Lung (tissue), 17 donors: ENCODE measurements at places on chromosomes 6 and 20. TPM values are rescaled to one million over a fixed set of nuclear protein-coding genes. Genes with fewer than 3 reads are reported as not detected.
A peak's percentile ranks its signal among the peaks of the same experiment; 100 is the strongest.

DNA sequence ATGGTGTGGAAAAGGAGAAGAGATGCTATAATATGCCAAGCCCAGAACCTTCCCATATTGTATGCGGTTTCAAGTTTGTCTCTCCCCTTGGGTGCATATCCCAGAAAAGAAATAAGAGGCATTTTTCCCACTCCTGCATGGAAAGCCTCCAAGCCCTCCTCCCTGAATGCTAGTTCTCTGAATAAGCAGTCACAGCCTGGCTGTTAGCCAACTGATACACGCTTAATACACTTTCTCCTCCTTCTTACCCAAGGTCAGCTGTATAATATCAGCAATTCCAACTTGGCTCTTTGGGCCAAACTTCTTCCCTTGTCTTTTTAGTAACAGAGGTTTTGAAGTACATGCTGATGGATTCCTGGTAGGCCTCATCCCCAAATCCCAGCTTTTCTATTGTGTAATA is 440.1 kb downstream of the EPHA7 start:
- no peak overlapping the region for H3K4me3 ChIP-seq
- H3K27me3 ChIP-seq, result no peaks in the 10 kb centered on the region
- DNase-seq, result peak; percentile 29
- no peak overlapping the region for H3K27ac ChIP-seq
- no peaks in the 10 kb centered on the region for H3K36me3 ChIP-seq

DNA sequence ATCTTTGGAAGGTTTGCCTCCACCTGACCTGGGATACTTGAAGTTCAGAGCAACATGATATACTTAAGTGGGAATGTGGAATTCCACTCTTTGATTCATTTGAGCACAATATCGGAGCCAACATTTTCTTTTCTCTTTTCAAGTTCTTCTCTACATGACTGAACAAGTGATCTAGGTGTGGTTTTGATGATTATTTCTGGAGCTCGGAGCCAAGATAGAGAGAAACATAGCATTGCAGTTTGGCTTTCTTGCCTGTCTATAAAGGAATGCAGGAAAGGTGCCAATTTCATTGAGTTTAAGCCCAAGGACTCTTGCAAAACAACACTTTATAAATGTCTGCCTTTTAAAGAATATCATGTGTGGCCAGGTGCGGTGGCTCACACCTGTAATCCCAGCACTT is 124.2 kb upstream of the FAM83B start:
- H3K27me3 ChIP-seq, result no peaks in the 10 kb centered on the region
- H3K4me1 ChIP-seq, result no peaks in the 10 kb centered on the region
- H3K4me3 ChIP-seq, result no peak overlapping the region
- no peak for DNase-seq

- no peaks in the 10 kb centered on the region for H3K27me3 ChIP-seq
- DNase-seq, result no peak
- H3K4me3 ChIP-seq, result no peak overlapping the region
Measured at GRCh38 chr6:84979541-84979940, 215.1 kb upstream of the TBX18 start.

The ADGRG6 gene
- 18.4 TPM for total RNA-seq

DNA sequence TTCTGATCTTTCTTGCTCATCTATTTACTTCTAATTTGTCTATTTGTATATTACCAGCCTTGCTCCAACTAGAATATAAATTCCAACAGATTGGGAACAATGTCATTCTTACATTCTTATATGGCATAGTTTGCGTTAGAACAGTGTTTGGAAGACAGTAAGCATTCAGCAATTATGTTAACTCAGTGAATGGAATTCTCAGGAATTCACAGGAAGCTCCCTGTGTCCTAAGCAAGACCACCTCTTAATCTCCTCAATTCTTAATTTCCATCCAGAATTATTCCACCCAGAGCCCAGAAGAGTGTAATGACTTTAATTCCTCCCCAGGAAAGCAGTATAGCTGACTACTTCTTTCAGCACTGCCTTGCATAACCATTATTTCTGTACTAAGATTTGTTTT is 18.2 kb upstream of the HS3ST5 start:
- H3K27me3 ChIP-seq, result no peaks in the 10 kb centered on the region
- no peak for DNase-seq
- H3K4me1 ChIP-seq, result no peaks in the 10 kb centered on the region
- H3K27ac ChIP-seq, result no peak overlapping the region
- no peak overlapping the region for H3K4me3 ChIP-seq

- no peak overlapping the region for H3K27ac ChIP-seq
- H3K36me3 ChIP-seq, result no peaks in the 10 kb centered on the region
- H3K27me3 ChIP-seq, result no peaks in the 10 kb centered on the region
- no peak overlapping the region for H3K4me3 ChIP-seq
Measured at GRCh38 chr6:120876424-120876823, 457.9 kb downstream of the TBC1D32 start.

DNA sequence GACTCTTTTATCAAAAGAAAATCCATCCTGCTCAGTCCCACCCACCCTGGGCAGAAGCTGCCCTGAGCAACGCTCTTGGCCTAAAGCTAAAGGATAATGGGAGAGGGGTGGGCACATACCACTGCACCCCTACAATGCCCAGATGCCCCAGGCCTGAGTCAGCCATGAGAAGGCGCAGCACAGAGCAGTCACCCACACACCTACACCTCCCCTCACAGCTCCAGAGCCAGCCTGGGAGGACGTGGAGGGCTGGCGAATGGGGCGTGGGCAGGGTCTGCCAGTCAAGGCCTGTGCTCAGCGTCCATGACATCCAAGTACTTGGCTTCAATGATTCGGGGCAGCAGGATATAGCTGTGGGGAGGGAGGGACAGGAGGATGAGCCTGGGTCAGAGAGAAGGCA is 11.5 kb downstream of the SLC4A11 start:
- no peak for DNase-seq
- H3K4me1 ChIP-seq, result no peaks in the 10 kb centered on the region
- H3K4me3 ChIP-seq, result no peak overlapping the region
- no peak overlapping the region for H3K27ac ChIP-seq

DNA sequence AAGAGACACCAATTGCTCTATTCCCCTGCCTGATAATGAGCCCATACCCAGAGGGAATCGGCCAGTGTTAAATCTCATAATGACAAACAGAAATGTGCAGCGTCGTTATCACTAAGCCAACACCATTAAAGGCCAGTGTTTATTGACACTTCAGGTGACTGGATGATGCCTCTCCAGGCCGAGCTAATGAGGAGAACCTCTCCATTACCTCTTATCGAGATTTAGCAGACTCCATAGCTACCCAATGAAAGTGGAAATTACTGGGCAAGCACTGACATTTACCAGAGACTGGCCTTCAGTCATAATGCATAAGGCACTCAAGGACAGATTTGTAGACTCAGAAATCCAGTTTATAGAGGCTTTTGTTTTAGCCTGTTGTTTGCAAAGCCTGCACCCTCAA is 669.5 kb downstream of the MAFB start:
- no peak overlapping the region for H3K4me3 ChIP-seq
- H3K27ac ChIP-seq, result no peak overlapping the region
- no peak for DNase-seq

The BPIFB4 gene
- not detected for total RNA-seq

- DNase-seq, result no peak
- H3K36me3 ChIP-seq, result no peaks in the 10 kb centered on the region
- no peak overlapping the region for H3K27ac ChIP-seq
Measured at GRCh38 chr6:79231101-79231500, 3.4 kb downstream of the HMGN3 start.

DNA sequence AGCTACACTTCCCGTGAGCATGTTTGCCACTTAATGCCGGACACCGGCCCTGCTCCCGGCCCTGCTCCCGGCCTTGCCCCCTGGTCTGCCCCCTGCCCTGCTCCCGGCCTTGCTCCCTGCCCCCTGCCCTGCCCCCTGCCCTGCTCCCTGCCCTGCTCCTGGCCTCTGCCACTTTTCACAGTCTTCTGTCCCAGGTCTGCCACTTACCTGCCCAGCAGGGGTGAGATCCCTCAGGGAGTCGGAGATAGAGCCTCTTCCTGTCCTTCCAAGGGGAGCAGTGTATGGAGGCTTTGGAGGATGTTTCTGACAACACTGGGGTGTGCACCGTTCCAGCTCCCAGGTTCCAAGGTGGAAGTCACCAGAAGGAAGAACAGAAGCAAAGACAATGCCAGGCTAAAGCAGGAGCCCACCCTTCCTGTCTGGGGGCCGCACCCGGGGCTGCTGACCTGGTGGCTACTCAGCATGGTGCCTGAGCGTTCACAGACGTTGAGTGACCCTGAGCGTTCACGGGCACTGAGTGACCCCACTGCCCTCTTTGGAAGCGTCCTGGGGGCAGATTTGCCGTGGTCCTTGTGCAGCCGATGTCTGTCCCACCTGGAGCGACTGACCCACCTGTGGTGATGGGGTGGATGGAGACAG is 199.8 kb downstream of the DLL1 start:
- H3K36me3 ChIP-seq, result no peaks in the 10 kb centered on the region
- H3K27ac ChIP-seq, result no peak overlapping the region
- DNase-seq, result no peak
- no peaks in the 10 kb centered on the region for H3K27me3 ChIP-seq
- no peaks in the 10 kb centered on the region for H3K4me1 ChIP-seq

The TRIM10 gene
- 0.06 TPM for total RNA-seq

The SIRPB1 gene
- 1.2 TPM for total RNA-seq

The IDH3B gene
- 67.9 TPM for total RNA-seq

The LZTS3 gene
- 13.9 TPM for total RNA-seq

The C6orf15 gene
- total RNA-seq, result not detected

GRCh38 chr6:131733376-131734016 is 22.7 kb upstream of the CTAGE9 start:
- no peaks in the 10 kb centered on the region for H3K27me3 ChIP-seq
- H3K4me1 ChIP-seq, result no peaks in the 10 kb centered on the region
- H3K4me3 ChIP-seq, result no peak overlapping the region
- DNase-seq, result no peak
- H3K27ac ChIP-seq, result no peak overlapping the region

DNA sequence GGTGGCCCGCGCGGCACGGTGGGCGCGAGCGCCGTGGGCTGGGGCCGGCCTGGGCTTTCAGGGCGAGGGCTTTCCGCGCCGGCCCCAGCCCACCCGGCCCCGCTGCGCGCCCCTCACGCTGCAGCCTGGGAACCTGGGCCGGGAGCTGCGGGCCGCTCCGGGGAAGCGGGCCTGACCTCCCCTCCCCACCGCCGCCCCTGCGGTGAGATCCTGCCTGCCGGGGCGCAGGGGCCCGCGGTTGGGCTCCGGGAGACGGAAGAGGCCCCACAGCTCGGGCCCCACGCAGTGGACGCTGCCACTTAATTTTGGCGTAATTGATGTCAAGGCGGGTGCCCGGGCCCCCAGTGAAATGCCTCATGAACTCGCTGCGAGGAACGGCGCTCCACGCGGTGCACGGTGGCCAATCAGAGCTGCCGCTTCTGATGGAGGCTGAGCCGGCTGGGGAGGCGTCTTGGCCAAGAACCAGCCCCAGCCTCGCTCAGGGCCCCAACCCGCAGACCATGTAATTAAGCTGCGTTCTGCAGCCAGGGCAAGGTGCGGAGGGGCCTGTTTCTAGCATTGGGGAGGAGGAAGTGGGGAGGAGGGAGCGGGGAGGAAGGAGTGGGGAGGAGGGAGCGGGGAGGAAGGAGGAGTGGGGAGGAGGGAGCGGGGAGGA is 96.1 kb upstream of the BHLHE23 start:
- no peak overlapping the region for H3K27ac ChIP-seq
- peak overlapping the region; percentile 52 for H3K4me3 ChIP-seq
- peaks cover 2% of the 10 kb centered on the region for H3K27me3 ChIP-seq
- no peaks in the 10 kb centered on the region for H3K36me3 ChIP-seq

- H3K27ac ChIP-seq, result no peak overlapping the region
- H3K27me3 ChIP-seq, result no peaks in the 10 kb centered on the region
- H3K4me1 ChIP-seq, result no peaks in the 10 kb centered on the region
- H3K36me3 ChIP-seq, result no peaks in the 10 kb centered on the region
- DNase-seq, result peak; percentile 76
- H3K4me3 ChIP-seq, result no peak overlapping the region
Measured at GRCh38 chr6:92715991-92716390, 703.4 kb downstream of the EPHA7 start.

DNA sequence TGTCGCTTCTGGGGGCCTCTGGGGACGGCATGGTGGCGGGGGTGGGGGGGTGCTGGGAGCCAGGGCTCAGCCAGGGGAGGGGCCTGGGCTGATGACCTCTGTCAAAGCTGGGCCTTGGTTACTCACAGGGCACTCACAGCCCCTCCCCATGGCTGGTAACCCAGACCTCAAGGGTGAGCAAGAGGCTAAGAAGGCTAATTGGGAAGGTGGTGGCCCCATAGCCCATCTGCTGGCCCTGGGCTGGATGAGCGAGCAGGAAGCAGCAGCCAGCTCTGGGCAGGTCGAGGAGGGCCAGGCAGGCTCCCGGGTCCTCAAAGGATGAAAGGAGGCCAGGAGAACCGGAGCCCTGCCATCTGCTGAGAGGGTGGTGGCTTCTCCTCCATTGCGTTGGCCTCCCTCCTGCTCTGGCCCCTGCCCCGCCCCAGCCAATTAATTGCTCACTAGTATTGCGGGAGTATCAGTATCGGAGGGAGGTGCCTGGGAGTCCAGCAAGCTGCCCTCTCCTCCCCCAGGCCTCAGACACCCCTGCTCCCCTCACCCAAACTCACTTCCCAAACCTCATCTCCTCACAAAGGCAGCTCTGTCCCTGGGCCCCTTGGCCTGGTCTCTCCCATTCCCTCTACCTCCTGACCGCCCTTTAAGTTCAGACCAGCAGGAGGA is 1.0 kb upstream of the CDSN start:
- DNase-seq, result no peak
- no peaks in the 10 kb centered on the region for H3K27me3 ChIP-seq
- no peaks in the 10 kb centered on the region for H3K36me3 ChIP-seq
- H3K4me3 ChIP-seq, result no peak overlapping the region
- H3K4me1 ChIP-seq, result no peaks in the 10 kb centered on the region
